ENCODE measurements at places on chromosomes 1 and 21.

DNA sequence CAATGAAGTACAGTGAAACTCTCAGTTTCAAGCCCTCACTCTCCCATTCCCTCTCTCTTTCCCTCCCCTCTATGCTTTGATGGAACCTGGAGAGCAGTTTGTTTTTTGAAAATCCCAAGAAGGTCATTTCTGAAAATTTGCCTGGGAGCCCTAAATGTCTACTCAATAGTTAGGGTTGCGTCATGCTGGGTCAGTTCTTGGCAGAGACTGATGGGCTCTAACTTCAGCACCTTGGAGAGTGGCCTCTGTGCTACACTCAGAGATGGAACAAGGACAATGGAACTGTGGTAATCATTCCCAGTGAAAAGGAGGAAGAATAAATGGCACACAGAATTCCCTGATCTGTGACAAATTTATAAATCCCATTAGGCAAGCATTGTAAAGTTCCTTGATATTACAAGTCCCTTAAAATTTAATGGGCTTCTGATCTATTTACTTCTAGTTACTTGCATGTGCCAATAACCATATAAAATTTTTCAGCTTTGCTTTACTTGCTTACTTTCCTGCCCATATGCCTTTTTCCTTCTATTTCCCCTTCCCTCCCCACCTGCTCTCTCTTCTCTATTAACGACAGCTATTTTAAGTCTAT, 182.9 kb upstream of the KCND3 start:
- DNase-seq: no peak

DNA sequence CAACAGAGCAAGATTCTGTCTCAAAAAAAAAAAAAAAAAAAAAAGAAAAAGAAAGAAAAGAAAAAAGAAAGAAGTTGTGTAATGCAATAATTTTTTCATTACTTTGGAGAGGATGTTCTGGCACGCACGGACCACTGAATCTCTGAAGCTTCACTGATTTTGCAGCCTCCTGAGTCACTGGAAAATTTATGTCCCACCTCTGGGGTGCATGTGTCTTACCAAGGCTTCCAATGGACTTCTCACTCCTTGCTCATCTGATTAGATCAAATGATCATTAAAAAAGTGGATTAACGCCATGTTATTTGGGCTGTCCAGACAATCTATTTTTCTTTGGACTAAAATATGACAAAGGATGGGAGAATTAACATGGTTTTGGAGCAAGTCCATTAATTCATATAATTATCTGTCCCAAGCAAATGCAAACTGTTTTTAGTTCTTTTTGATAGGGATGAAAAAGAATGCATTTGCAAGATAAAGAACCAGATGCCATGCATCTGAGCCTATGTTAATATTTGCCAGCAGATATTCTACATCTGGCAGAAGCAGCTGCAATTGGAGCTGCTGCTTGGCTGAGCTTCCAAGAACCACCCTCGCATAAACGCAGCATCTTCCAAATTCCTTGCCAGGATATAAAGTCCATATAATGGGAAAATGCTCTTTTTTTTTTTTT, 10.1 kb upstream of the MAP1LC3C start:
- DNase-seq: no peak

GRCh38 chr1:153577138-153577537, 11.5 kb upstream of the S100A2 start:
- DNase-seq: no peak

GRCh38 chr1:233412812-233413211, 85.3 kb downstream of the MAP3K21 start:
- DNase-seq: no peak

GRCh38 chr1:167950569-167950968, 13.7 kb upstream of the MPC2 start:
- no peak for DNase-seq

DNA sequence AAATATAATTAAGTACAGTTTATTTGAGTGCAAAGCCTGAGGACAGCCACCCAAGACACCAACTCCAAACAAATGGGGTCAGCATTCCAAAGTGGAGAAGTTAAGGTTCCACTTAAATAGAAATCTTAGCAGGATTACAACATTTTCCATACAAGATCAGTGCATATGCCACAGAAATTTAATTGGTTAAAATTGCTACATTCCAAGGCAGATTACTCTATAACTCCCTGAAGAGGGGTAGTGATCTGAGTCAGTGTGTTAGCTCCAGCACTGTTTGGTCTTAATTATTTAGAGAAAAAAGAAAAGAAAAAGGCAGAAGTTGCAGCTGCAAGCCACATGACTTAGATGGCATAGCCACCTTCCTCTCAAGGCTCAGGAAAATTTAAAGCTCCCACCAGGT, 297.5 kb downstream of the HHIPL2 start:
- no peak for DNase-seq

- no peak for DNase-seq
Observed at GRCh38 chr1:203177036-203177405, 1.4 kb upstream of the MYBPH start.

DNA sequence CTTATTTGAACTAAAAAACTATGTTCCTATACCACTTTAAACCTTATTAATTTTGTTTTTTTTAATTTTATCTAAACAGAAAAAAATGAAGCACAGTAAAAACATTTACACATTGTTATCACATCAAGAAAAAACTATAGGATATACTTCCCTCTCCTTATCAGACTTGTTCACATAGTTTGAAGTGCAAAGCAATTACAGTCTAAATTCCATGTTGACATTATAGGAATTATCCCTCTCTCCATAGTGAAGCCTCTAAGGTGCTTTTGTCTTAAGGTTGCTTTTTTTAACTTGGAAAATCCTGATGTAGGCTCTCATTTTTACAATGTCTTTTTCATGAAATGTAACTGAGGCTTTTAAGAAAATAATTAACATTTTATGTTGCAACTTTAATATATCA, 85.8 kb downstream of the RGS21 start:
- DNase-seq: no peak

- DNase-seq: no peak
Observed at GRCh38 chr21:44870748-44871495, 2.6 kb downstream of the PTTG1IP start.

- DNase-seq: no peak
Observed at GRCh38 chr1:48048064-48048463, 50.9 kb upstream of the TRABD2B start.

- no peak for DNase-seq
Observed at GRCh38 chr1:200354243-200354642, 55.6 kb downstream of the ZNF281 start.

GRCh38 chr1:3993619-3994375, 93.7 kb upstream of the C1orf174 start:
- DNase-seq: peak; percentile 15

GRCh38 chr1:119329541-119330461, 38.8 kb upstream of the HAO2 start:
- no peak for DNase-seq

Data from suprapubic skin (tissue), 4 donors.